ENCODE measurements at places on chromosomes 13 and 19. TPM values are rescaled to one million over a fixed set of nuclear protein-coding genes. Genes with fewer than 3 reads are reported as not detected.

Gene FGF21
- not detected for total RNA-seq

Gene OR4F17
- total RNA-seq = 0.32 TPM

Gene DCT
- total RNA-seq = not detected

Gene DMPK
- total RNA-seq = 46.4 TPM

Gene F7
- not detected for total RNA-seq

Gene OCEL1
- 6.1 TPM for total RNA-seq

Gene ADGRL1
- total RNA-seq = 1.9 TPM

Gene LIM2
- not detected for total RNA-seq

Gene OR7A17
- not detected for total RNA-seq

All from fibroblast of villous mesenchyme (primary cell).